Endothelial cell (in vitro differentiated cells): ENCODE measurements at places on chromosomes 1 and 21.
A peak's percentile ranks its signal among the peaks of the same experiment; 100 is the strongest.

GRCh38 chr1:175823406-175823805, 80.0 kb upstream of the TNR start:
- no peak for DNase-seq

DNA sequence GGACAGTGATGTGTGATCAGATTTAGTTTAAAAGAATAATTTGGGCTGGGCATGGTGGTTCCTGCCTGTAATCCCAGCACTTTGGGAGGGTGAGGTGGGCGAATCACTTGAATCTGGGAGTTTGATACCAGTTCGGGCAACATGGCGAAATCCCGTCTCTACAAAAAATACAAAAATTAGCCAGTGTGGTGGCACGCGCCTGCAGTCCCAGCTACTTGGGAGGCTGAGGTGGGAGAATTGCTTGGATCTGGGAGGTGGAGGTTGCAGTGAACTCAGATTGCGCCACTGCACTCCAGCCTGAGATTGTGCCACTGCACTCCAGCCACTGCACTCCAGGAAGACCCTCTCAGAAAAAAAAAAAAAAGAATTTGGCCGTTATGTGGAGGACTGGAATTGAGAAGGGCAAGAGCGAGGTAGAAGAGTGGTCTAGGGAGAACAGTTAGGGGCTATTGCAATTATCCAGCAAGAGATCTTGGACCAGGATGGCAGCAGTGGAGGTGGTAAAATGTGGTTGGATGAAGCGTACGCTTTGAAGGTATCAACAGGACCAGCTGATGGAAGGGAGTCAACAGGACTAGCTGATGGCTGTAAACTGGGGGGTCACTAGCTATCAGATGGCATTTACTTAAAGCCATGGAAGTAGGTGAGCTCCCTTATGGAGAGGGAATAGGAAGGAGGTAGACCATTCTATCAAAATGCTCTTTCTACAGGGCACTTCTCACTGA, 9.6 kb downstream of the BTBD19 start:
- DNase-seq, result no peak

DNA sequence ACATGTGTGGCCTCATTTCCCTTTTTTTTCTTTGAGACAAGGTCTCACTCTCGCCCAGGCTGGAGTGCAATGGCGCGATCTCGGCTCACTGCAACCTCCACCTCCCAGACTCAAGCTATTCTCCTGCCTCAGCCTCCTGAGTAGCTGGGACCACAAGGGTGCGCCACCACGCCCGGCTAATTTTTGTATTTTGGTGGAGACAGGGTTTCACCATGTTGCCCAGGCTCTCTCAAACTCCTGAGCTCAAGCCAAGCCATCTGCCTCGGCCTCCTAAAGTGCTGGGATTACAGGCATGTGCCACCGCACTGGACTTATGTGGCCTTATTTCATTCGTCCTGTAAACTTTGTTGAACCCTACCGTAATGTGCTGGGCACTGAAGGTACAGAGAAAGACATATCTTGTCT, 569 bp upstream of the WARS2 start:
- DNase-seq, result peak; percentile 35

- DNase-seq, result no peak
These were observed 76.5 kb downstream of the S1PR1 start for GRCh38 chr1:101313356-101313755.

DNA sequence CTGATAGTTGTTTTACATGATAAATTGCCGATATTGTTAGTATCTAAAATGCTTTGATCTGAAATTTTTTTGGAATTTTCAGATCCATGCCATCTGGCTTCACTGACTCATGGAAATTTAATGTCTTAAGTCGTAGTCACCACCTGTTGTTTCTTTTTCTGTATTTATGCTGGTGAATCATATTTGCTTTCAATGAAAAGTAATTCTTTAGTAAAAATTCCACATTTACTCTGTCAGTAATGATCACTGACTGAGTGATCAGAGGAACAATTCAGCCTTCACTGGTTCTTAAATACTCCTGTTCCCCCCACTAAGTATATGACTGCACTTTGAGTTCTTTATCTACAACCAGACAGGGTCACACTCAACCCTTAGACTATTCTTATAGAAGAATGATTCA, 185.6 kb upstream of the NRIP1 start:
- no peak for DNase-seq
